Activated T-helper 1 cell treated with anti-CD3 and anti-CD28 coated beads, Interleukin-12 subunit alpha, Interleukin-12 subunit beta, Interleukin-2, Interleukin-4 antibody, amounts not matched to agents 30 ng/mL and 10 ng/mL and 1 ng/mL, durations not matched to agents 14 hours and 24 hours and 36 hours (primary cell): ENCODE measurements at places on chromosomes 1 and 21.
A peak's percentile ranks its signal among the peaks of the same experiment; 100 is the strongest.

- H3K4me3 ChIP-seq = no peak overlapping the region
- no peaks in the 10 kb centered on the region for H3K36me3 ChIP-seq
- H3K27me3 ChIP-seq = peaks cover 14% of the 10 kb centered on the region
- no peak for DNase-seq
These were observed 97.7 kb downstream of the CACHD1 start for GRCh38 chr1:64567426-64568170.

GRCh38 chr21:30958741-30959140 lies 77.4 kb upstream of the KRTAP11-1 start:
- no peak overlapping the region for H3K27ac ChIP-seq
- H3K4me3 ChIP-seq = no peak overlapping the region

DNA sequence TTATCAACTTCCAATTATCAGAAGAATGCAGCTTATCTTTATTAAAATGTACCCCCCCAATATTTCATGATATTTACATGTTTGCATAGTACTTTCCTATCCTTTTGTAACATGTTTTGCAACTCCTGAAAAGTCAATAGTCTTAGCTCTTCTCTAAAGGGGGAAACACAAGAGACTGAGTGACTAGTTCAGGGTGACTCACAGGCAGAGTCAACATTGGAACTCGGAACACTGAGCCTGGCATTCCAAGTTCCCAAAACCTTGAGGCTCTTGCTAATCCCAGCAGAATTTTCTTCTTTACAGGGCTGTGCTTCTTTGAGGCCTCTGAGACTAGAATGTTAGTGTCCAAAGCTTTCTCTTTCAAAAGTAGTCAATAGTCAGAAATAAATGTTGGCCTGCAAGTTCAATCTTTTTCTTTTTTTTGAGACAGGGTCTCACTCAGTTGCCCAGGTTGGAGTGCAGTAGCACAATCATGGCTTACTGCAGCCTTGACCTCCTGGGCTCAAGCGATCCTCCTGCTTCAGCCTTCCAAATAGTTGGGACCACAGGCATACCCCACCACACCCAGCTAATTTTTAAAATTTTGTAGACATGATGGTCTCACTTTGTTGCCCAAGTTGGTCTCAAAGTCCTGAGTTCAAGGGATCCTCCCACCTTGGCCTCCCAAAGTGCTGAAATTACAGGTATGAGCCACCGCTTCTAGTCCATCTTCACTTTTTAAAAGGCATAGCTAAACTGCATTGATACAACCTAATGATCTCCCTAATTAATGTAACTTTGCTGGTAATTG lies 37.5 kb downstream of the ZNF281 start:
- peaks cover 10% of the 10 kb centered on the region for H3K4me1 ChIP-seq
- H3K27ac ChIP-seq = no peak overlapping the region
- H3K27me3 ChIP-seq = no peaks in the 10 kb centered on the region
- no peak for DNase-seq
- peaks cover 3% of the 10 kb centered on the region for H3K36me3 ChIP-seq

- no peak overlapping the region for H3K27ac ChIP-seq
- no peak overlapping the region for H3K4me3 ChIP-seq
- H3K27me3 ChIP-seq = peaks cover 6% of the 10 kb centered on the region
These were observed 42.0 kb downstream of the SYF2 start for GRCh38 chr1:25190260-25190659.

DNA sequence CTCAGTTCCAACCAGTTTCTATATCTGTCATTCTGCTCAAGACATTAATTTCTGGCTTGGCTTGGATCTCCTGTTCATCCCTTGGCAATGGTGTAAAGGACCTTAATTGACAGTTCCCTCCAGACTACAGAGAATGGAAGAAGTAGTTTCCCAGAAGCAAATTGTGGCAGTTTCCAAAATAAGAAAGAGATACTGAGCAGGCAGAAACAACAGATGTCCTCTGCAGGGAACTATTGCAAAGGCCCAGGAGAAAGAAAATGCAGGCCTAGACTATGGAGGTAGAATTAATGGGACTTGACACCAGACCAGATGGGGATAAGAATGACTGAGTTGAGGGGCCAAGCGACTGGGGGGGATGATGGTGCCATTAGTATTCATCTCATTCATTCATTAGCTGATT lies 6.1 kb upstream of the AK2 start:
- H3K27ac ChIP-seq = no peak overlapping the region
- H3K27me3 ChIP-seq = peaks cover 5% of the 10 kb centered on the region
- H3K4me1 ChIP-seq = peaks cover 14% of the 10 kb centered on the region
- no peak overlapping the region for H3K4me3 ChIP-seq
- peaks cover 1% of the 10 kb centered on the region for H3K36me3 ChIP-seq

- DNase-seq = no peak
- H3K27me3 ChIP-seq = peaks cover 27% of the 10 kb centered on the region
- no peaks in the 10 kb centered on the region for H3K36me3 ChIP-seq
- H3K4me1 ChIP-seq = no peaks in the 10 kb centered on the region
- H3K4me3 ChIP-seq = no peak overlapping the region
These were observed 13.6 kb downstream of the RD3 start for GRCh38 chr1:211478376-211478775.

- H3K4me1 ChIP-seq = peaks cover 2% of the 10 kb centered on the region
- no peaks in the 10 kb centered on the region for H3K27me3 ChIP-seq
- no peak overlapping the region for H3K4me3 ChIP-seq
- no peak for DNase-seq
- no peak overlapping the region for H3K27ac ChIP-seq
- peaks cover 42% of the 10 kb centered on the region for H3K36me3 ChIP-seq
These were observed 12.6 kb downstream of the IL10RB start for GRCh38 chr21:33278721-33279120.

DNA sequence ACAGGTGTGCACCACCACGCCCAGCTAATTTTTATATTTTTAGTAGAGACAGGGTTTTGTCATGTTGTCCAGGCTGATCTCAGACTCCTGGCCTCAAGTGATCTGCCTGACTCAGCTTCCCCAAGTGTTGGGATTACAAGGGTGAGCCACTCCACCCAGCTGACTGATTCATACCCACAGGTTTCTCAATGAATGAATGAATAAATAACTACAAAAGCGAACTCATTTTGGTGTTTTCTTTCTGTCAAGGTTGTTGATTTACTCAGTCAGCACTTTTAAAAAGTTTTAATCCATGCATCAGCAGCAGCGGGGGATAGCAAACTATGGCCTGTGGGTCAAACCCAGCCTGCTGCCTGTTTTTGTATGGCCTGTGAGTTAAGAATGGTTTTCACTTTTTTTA lies 217.5 kb downstream of the FAF1 start:
- no peak overlapping the region for H3K4me3 ChIP-seq
- no peaks in the 10 kb centered on the region for H3K4me1 ChIP-seq
- no peak overlapping the region for H3K27ac ChIP-seq
- no peaks in the 10 kb centered on the region for H3K27me3 ChIP-seq
- peaks cover 11% of the 10 kb centered on the region for H3K36me3 ChIP-seq

DNA sequence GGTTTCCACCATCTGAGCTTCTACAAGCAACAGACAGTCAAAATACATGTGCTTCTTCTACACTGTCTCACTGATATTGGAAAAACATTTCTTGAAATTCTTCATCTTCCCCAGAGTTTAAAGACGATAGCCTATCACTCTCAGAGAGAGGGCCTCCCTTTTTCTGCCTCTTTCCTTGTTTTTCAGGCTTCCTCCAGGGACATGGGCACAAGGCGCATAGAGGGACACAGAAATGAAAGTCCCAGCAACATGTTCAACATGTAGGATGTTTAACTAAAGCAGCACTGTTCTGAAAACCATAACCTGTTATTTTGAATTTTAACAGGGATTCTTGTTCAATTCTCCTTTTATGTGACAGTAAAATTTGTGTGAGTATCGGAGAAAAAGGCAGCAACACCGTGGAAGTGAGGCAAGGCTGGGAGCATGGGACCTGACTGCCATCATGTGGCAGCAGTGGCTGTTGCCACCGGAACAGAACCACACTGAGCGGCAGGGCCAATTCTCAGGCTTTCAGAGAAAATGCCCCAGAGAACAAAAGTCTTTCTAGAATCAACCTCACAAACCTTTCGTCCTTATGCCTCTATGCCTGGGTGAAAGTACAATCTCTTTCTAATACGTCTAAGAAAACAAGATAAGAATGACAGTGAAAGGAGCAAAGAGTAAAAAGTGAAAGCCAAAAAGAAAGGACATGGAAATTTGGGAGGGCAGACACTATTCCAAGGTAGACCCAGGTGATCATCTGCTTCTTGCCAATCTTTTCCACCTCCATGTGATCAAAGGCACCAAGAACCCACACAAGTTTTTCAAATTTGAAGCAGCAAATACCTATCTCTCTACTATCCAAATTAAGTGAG lies 54.5 kb downstream of the PCNX2 start:
- H3K27ac ChIP-seq = no peak overlapping the region
- H3K36me3 ChIP-seq = peaks cover 9% of the 10 kb centered on the region
- no peaks in the 10 kb centered on the region for H3K4me1 ChIP-seq
- no peak for DNase-seq
- H3K27me3 ChIP-seq = no peaks in the 10 kb centered on the region
- no peak overlapping the region for H3K4me3 ChIP-seq

- DNase-seq = peak; percentile 56
- H3K4me3 ChIP-seq = no peak overlapping the region
- peak overlapping the region; percentile 29 for H3K27ac ChIP-seq
- H3K4me1 ChIP-seq = peaks cover 11% of the 10 kb centered on the region
- no peaks in the 10 kb centered on the region for H3K36me3 ChIP-seq
These were observed 125.9 kb downstream of the DMRTB1 start for GRCh38 chr1:53585129-53585528.
